ENCODE measurements at places on chromosomes 6 and 20.

GRCh38 chr6:31879901-31880300 is 1.1 kb upstream of the SLC44A4 start:
- DNase-seq, result no peak

- DNase-seq, result peak; percentile 33
Observed at GRCh38 chr20:52601295-52601971, 370.7 kb upstream of the TSHZ2 start.

DNA sequence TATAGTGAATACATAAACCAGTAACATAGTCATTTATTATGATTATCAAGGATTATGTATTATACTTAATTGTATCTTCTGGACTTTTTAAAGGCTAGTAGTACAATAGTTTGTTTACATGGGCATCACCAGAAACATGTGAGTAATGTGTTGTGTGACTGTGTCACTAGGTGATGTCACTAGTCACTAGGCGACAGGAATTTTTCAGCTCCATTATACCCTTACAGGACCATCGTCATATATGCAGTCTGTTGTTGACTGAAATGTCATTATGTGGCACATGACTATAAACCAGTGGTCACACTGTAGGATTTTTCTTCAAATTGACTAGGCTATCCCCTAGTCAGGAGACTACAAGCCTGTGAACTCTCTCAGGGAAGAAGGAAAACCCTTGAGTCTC is 86.5 kb upstream of the CENPW start:
- DNase-seq, result no peak

DNA sequence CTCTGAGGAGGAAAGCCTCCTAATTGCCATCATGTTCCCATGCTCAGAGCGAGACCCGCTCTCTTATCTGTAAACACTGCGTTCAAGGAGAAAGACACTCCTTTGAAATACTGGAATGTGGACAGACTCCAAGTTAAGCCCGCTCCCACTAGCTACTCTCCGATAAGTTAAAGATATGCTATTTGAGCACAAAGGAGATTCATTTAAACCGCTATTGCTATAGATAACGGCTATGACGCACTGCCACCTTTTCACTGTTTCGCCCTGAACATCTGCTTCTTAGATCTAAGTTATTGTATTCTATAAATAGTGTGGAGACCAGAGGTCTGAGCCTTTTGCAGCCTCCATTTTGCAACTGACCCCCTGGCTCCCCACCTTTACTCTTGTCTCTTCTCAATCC is 82.3 kb downstream of the GPX5 start:
- DNase-seq, result no peak

DNA sequence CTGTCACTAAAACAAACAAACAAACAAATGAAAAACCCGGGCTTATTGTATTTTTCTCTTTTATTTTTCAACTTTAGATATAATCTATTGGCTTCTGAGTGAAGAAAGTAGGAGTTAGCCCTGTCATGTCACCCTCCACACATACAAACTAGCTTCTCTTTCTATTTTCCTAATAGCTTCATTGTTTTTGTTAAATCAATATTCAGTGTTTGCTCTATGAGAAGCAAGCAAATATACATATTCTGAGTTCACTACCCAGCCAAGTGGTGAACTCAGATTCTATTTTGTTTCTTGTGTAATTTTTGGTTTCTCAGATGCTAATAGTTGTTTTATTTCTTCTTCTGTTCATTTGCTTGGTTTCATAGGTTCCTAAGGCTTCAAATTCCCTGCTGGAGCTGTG is 66.4 kb downstream of the SNRNP48 start:
- DNase-seq, result no peak

DNA sequence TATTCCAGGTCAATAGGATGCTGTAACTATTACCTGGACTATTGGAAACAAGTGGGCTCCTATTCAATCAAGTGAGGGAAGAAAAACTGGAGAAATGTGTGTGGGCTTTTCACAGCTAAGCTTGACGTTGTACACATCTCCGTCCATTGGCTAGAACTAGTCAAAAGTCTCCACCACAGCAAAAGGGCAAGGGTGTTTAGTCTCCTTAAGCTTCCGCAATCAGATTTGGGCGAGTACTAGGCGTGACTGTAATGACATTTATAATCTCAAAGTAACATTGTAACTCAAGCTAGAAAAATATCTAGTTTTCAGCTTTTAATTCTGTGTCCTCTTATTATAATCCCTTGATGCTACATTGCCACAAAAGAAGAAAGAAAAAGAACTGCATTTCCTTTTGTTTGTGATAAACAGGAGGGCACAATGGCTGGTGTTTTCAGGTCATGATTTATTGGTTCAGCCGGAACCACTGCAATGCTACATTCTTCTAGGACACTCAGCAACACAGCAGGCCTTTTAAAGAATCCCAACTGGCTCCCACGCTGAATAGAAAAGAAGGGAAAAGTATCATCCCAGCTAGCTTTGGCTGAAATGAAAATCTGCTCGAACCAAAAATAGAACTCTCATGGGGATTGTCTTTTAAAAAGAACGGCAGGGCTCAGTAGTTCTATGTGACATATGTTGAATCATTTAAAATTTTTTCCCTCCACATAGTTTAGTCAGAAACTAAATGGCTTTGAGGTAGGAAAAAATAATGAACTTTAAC is 387.7 kb downstream of the BTBD3 start:
- DNase-seq, result peak; percentile 61

- no peak for DNase-seq
Observed at GRCh38 chr6:26123675-26123946, 36.4 kb downstream of the HFE start.

DNA sequence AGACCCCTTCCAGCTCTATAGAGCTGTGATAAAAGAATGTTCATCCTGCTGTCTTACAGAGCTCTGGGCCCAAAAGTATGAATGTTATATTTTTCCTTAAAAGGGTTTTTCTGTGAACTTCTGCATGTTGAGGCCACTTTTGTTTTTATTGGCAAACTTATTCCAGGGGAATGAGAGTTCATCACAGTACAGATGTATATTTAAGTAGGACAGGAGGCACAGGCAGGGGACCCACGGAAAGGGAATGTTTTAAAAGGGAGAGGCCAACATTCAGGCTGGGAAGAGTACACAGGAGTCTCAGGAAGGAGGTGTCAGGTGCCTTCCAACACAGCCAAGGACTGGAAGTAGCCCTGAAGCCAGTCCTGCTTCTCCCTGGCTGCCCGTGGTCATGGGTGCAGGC is 148.4 kb downstream of the EYA2 start:
- DNase-seq, result no peak

- DNase-seq, result peak; percentile 43
Observed at GRCh38 chr20:10218536-10219451, at the start of gene SNAP25. SNAP25 (plus strand) TSS chr20:10218830; CDS start chr20:10275492, 56,662 bp downstream.

- DNase-seq, result no peak
Observed at GRCh38 chr20:44209686-44210405, 725 bp downstream of the OSER1 start.

- no peak for DNase-seq
Observed at GRCh38 chr6:169978615-169979161, 227.3 kb downstream of the ERMARD start.

DNA sequence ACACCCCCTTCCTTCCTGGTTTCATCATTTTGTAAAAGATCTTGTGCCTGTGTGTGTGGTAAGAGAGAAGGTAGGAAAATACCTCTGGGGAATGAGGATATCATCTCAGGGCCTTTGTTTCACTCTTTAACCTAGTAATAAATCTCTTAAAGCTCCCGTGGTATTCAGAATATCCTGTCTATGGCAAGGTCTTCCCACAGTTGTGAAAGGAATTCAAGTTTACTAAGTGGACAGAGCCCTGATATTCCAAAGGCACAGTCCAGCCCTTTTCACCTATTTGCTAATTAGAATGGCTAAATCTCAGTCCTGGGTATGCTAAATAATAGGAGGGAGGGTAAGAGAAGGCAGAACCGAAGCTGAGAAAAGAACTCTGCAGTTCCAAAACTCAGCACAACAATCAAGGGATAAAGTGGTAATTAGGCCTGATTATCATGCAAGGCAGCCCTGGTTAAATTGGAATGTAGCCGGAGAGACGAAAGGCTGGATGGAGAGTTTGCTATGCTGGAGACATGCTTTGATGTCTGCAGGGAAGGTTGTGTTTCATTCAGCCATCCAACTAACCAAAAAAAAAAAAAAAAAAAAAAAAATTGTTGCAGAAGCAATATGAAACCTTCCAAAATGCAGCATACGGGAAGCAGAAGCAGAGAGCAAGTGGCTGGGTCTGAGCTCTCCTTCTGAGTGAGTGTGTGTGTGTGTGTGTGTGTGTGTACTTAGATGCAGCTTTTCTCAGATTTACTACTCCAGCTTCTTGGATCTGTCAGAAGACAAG is 28.5 kb upstream of the PIM1 start:
- DNase-seq, result peak; percentile 67

GRCh38 chr6:134026597-134026996 is 25.8 kb downstream of the SLC2A12 start:
- no peak for DNase-seq

DNA sequence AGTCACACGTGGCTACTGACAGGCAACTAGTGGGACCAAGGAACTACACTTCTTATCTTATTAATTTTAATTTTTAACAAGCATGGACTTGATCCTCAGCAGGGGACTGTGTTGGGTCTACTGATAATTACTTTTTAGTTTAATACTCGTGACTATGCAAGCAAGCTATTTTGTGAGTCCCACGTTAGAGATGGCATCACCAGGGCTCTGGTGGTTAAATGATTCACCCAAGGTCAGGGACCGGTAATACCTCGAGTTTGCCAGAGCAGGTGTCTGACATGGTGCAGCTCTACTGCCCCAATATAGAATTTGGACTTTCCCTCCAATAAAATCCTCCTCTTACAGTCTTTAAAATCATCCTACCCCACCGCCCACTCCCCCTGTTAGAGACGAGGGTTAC is 98.6 kb upstream of the RIN2 start:
- no peak for DNase-seq

DNA sequence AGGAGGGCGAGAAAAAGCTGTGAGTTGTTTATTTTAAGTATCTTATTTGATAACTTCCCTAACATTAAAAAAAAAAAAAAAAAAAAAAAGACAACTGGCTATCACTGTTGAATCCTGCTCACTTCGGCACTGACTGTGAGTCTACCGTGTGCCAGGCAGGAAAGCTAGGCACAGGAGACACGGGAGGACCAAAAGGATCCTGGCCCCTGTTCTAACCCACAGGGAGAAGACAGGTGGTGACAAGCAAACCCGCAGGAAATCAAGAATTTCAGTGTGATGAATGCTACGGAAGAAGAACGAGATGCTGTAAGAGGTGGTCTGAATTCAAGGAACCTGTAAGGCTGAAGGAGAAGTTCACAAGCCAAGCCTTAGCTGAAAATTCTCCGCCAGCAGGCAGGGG is 94.7 kb upstream of the NFATC2 start:
- DNase-seq, result no peak

- DNase-seq, result no peak
Observed at GRCh38 chr6:92767101-92767500, 652.3 kb downstream of the EPHA7 start.

DNA sequence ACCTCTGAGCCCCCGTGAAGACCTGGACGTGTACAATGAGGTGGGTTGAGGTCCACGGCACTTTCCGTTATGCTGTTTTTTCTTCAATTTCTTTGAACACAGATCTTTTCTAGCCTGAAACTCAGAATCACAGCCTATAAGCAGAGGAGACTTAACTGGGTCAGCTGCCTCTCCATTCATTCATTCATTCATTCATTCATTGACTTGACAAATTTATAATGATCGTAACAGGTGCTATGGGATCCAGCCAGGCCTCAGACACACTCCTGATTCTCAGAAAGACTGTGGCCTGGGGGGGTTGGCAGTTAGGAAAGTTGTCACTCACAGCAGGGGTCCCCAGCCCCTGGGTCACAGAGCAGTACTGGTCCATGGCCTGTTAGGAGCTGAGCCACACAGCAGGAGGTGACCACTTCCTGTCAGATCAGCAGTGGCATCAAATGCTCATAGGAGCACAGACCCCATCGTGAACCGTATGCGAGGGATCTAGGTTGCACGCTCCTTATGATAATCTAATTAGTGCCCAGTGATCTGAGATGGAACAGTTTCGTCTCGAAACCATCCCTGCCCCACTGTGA is 38.6 kb upstream of the IRF4 start:
- no peak for DNase-seq

DNA sequence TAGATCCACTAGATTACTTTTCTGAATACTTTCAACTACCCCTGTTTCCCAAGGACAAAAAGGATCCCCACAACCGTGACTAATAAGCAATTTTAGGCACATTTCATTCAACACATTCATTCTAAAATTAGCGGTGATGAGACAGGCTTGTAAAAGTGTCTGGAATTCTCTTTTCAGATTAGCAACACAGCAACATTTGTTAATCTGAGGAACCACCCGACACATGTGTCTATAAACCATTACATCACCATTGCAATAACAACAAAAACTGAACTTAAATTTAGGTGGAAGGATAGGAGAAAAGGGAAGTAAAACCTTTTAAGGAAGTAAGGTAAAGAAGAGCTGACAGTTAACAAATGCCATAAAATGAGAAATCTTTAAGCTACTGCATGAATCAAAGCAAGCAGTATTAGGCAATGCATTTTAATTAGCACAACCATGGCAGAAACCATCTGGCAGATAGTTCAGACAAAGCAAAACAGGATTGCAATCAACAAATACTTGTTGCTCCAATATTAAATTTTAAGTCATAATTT is 49.1 kb downstream of the MAP3K7 start:
- DNase-seq, result peak; percentile 11

GRCh38 chr6:112017760-112018537 is 36.0 kb upstream of the CCN6 start:
- no peak for DNase-seq

- DNase-seq, result no peak
Observed at GRCh38 chr6:49698478-49698877, 14.9 kb downstream of the CRISP2 start.

DNA sequence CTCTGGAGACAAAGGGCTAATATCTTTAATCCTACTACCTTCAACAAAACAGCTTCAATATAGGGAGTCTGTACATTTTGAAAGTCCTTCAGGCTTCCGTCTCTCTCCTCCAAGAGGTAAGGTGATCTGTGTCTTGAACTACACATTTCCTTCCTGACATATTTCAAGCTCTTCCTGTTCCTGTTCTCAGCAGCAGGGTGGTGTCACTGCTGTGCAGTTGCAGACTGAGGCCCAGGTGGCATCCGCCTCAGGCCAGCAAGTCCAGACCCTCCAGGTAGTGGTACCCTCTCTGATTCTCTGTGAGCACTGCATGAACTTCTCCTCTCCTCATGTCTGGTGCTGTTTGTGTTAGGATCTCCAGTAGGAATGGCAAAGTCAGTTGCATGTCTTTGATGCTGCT is 7.8 kb downstream of the NFYA start:
- no peak for DNase-seq

- DNase-seq, result no peak
Observed at GRCh38 chr6:109348226-109348625, 34.0 kb downstream of the CD164 start.

All from muscle of arm (tissue), 14 donors.